ENCODE measurements at places on chromosomes 1 and 21.
A peak's percentile ranks its signal among the peaks of the same experiment; 100 is the strongest.

DNA sequence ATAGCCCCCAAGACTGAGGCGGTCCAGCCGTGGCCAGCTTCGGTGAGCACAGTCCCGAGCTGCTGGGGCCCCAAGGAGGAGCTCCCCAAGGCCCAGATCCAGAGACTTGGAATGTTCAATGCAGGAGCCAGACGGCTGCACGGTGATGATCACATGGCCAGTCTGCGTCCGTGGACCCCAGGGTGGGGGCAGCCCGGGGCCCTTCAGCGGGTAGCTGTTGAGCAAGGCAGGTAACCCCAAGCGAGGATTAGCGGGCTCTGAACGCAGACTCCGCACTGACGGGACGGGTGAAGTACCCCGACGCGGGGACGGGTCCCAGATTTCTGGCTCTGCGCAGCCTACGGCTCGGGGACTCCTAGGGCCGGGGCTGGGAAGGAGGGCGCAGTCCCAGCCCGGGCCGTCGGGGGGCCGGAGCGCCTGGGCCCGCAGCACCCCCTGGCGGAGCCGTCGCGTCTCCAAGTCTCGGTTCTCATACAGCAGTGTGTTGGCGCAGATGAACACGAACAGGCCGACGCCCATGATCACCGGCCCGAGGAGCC is 2.7 kb downstream of the TMEM200B start:
- DNase-seq, result peak; percentile 87

DNA sequence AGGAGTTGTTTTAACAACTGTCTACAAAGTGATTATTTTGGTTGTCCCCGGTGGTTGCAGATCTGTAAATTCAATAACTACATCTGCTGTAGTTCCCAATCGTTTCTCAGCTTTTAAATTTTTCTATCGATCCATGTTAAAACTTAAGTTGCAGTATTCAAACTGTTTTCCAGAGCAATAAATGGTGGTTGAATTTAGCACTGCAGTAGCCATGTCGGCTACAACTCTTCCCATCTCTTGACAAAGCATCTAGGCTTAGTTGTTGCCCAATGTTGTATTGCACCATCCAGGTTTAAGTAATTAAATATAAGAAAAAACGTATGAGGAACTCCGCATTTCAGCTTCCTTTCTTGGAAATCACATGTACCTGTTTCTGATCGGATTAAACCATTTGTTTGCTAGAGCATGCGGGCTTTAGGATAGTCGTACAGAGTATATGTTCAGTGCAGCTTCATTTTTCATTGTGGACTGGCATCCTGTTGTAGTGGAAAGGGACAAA is 996 bp downstream of the CNIH4 start:
- no peak for DNase-seq

DNA sequence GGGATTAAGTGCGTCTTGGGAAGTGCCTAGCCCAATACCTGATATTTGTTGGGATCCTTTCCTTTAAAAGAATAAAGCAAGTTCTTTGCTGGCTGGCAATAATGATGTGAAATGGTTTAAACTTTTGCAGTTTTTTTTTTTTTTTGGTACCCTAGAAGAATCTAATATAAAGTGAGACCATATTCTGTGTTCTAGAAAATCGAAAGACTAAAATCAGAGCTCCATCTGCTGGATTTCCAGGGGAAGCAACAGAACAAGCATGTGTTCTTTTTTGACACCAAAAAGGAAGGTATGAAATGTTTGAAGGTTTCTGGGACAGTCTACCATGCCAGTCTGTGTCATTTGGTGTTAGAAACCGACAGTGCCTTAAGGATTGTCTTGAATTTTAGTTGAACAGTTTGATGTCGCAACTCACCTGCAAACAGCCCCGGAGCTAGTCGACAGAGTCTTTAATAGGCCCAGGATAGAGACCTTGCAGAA is 6.4 kb downstream of the UTP11 start:
- DNase-seq, result peak; percentile 38

DNA sequence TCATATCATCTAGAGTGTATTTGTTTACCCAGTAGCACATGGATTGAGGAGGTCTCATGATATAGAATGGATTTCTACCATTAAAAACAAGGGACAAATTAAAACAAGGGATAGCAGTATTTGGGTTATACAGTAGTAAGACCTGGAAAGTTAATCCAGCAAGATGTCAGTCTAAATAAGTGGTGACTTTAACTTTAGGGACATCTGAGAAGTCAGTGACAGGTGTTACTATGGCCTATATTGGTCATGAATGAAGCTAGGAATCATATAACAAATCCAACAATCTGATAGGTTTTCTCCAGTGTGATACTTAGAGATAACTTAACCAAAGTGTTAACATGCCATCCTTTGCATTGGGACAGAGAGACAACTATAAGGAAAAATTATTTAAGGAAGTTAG is 42.7 kb upstream of the DHCR24 start:
- DNase-seq, result no peak

- no peak for DNase-seq
Observed at GRCh38 chr1:43910343-43910742, 23.3 kb upstream of the ARTN start.

Measured in germinal center (tissue), 1 donor.